Suprapubic skin (tissue), 4 donors: ENCODE measurements at places on chromosomes 7 and 10. TPM values are rescaled to one million over a fixed set of nuclear protein-coding genes. Genes with fewer than 3 reads are reported as not detected.

GRCh38 chr10:131024259-131025131 is 287.0 kb downstream of the TCERG1L start:
- H3K4me1 ChIP-seq, result no peaks in the 10 kb centered on the region
- no peaks in the 10 kb centered on the region for H3K36me3 ChIP-seq
- peaks cover 28% of the 10 kb centered on the region for H3K27me3 ChIP-seq
- DNase-seq, result peak; percentile 20

The C1QL3 gene
- total RNA-seq, result not detected

DNA sequence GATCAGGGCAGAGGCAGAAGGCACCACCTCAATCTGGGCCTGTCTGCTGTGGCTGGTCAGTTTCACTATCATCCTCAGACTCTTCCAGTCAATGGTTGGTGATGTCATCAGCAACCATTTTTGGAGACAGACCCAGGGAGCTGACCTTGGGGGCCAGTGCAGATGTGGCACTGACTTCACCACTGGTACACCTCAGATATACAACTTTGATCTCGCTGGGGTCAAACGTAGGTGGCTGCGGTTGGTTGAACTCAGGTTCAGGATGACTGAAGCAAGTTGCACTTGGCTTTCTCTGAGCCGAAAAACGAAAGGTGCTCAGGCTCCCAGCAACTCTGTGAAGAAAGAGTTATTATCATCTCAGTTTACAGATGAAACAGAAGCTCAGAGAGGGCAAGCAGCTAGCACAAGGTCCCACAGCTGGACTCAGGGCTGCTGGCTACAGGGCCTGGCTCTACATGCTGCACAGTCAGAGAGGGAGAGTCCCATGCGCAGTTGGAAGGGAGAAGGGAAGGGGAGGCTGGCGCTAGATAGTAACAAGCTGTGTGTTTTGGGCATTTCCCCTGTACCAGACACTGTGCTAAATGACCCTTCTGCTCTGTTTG is 27.2 kb downstream of the ANKRD16 start:
- no peak for DNase-seq
- H3K36me3 ChIP-seq, result no peaks in the 10 kb centered on the region
- no peak overlapping the region for H3K27ac ChIP-seq
- no peaks in the 10 kb centered on the region for H3K4me1 ChIP-seq

The CD36 gene
- 66.0 TPM for total RNA-seq

DNA sequence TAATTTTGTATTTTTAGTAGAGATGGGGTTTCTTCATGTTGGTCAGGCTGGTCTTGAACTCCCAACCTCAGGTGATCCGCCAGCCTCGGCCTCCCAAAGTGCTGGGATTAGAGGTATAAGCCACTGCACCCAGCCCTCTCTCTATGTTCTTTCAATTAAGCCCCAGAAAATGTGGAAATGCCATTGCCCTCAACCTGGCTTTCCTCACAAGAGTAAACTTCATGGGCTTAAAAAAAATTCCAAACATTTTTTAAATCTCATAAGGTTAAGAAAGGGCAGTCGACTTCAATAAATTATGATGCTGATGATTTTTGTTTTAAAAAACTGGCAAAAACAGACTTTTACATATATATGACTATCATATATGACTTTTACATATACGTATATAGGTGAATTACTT is 107.6 kb downstream of the TES start:
- no peak for DNase-seq
- no peaks in the 10 kb centered on the region for H3K36me3 ChIP-seq
- peaks cover 26% of the 10 kb centered on the region for H3K4me1 ChIP-seq
- no peaks in the 10 kb centered on the region for H3K27me3 ChIP-seq
- no peak overlapping the region for H3K4me3 ChIP-seq

DNA sequence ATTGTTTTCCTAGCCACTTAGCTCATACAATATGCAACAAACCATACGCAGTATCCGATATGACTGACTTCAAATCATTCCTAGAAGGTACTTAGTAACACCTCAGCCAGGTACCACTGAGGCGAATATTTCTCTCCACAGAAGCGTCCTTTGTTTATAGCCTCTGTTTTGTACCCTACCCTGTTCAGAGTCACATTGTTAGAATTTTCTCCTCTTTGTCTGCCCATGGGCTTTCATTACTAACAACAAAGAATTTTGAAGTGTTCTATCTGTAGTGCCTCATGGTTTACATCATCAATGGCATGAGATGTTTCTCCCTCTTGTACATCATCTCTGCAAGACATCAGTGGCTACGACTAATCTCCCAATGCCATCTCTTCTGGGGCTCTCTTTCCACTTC is 212.4 kb upstream of the GLI3 start:
- H3K27me3 ChIP-seq, result peaks cover 3% of the 10 kb centered on the region
- no peak for DNase-seq
- H3K36me3 ChIP-seq, result no peaks in the 10 kb centered on the region

DNA sequence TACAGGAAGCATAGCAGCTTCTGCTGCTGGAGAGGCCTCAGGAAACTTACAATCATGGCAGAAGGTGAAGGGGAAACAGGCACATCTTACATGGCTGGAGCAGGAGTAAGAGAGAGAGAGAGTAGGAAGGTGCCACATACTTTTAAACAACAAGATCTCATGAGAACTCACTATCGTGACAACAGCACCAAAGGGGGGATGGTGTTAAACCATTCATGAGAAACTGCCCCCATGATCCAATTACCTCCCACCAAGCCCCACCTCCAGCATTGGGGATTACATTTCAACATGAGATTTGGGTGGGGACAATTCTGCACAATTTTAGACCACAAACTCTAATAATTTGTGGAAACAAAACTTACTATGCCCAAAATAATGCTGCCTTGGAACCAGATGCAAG is 16.8 kb upstream of the ARMC3 start:
- no peaks in the 10 kb centered on the region for H3K4me1 ChIP-seq
- no peak overlapping the region for H3K4me3 ChIP-seq
- no peaks in the 10 kb centered on the region for H3K36me3 ChIP-seq

DNA sequence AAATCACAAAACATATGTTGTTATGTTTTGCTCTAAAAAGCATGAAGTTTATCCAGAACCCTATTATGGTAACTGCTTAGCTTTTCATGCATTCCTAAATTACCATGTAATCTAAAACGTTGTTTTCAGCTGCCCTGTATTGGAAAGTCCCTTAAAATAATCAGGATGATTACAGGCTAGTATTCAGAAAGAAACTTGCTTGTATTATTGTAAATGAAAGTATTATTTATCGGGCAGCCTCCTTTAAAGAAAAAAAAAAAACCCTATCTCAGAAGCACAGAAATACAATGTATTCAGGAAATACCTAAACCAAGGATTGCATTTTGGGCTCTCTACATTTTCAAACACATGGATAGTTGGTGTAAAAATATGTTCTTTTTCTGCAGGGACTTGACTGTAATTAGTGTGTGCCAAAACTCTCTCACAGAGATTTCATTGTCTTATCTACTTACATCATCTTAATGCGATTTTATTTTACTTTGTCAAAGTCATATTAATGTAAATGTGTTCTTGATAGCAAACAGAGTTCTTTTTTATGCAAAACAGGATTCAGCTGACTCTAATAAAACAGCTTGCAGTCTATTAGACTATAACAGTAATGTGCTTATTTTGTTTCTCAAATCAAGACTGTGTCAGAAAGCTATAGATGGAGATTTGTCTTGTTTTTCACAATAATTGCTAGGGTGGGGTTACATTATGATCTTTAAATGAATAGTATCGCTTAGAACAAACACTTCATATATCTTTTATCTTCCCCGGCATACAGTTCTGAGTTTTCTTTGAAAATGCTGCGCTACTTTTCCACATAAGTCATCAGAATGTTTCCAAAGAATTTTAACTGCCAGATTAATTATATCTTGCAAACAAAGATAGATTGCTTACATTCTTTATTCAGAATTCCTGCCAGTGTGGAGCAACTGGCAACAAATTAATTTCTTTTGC is 65.3 kb upstream of the ARID5B start:
- DNase-seq, result no peak
- H3K4me3 ChIP-seq, result peak overlapping the region; percentile 15
- no peaks in the 10 kb centered on the region for H3K27me3 ChIP-seq
- H3K36me3 ChIP-seq, result no peaks in the 10 kb centered on the region
- peaks cover 38% of the 10 kb centered on the region for H3K4me1 ChIP-seq

- H3K4me3 ChIP-seq, result no peak overlapping the region
- H3K36me3 ChIP-seq, result no peaks in the 10 kb centered on the region
- H3K27me3 ChIP-seq, result no peaks in the 10 kb centered on the region
- H3K27ac ChIP-seq, result no peak overlapping the region
Observed at GRCh38 chr7:148657929-148658328, 40.8 kb upstream of the CUL1 start.

DNA sequence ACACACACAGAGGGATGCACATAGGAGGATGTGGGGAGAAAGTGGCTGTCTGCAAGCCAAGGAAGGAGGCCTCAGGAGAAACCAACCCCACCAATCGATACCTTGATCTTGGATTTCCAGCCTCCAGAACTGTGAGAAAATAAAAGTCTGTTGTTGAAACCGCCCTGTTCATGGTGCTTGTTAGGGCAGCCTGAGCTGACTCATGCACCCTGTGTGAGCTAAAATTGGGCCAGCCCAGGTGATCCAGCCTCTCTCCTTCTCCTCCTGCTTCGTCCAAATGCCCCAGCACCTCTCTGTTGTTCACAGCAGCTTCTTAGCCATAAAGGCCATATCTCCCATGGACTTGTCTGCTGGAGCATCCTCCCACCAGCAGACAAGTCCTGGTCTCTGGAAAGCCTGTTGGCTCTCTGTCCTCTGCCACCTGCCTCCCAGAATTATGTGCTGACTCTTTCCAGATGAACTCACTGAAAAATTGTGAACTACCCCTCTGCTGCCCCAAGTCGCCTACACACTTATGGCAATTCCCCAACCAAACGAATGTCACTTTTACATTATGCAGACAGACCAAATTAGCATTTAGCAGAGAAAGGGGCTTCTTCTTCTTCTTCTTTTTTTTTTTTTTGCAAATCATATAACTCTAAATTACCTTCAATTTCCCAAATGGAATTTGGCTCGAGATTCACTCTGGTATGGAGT is 30.2 kb upstream of the CARD11 start:
- no peak overlapping the region for H3K27ac ChIP-seq
- no peak overlapping the region for H3K4me3 ChIP-seq
- H3K27me3 ChIP-seq, result peaks cover 3% of the 10 kb centered on the region
- H3K36me3 ChIP-seq, result no peaks in the 10 kb centered on the region
